Stimulated activated CD8-positive, alpha-beta memory T cell treated with anti-CD3 and anti-CD28 coated beads, Interleukin-7, amount 100 ng/mL, for 24 hours (primary cell): ENCODE measurements at places on chromosomes 2 and 18.

DNA sequence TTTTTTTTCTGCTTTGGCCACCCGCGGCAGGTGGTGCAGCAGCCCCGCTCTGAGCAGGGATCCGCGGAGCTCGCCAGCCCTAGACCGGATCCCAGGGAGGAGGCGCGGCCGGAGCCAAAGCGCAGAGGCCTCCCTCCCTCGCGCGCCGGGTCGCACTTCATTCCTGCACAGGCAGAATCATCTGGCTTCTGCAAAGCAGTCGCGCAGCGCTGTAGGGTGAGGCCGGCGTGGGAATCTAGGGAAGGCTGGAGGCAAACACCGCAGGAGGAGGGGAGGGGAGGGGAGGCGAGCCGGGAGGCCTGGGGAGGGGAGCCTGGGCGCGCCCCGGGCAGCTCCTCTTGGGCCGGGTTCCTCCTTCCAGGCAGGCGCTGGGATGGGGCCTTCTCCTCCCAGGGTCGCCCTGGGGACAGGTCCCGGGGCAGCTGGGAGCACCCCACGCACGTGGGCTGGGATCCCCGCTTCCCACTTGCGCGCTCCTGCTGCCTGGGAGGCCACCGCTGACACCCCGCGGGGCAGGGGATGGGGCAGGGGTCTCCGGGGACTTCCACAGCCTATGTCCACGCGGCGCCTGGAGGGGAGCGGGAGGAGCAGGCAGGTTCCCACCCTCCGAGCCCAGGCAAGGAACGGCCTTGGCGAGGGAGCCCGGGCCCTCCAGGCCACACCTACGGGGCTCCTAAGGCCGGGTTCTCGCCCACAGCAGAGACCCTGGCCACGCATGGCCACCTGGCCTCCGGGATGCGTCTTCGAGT, 45.0 kb downstream of the MBP start:
- no peak for DNase-seq

DNA sequence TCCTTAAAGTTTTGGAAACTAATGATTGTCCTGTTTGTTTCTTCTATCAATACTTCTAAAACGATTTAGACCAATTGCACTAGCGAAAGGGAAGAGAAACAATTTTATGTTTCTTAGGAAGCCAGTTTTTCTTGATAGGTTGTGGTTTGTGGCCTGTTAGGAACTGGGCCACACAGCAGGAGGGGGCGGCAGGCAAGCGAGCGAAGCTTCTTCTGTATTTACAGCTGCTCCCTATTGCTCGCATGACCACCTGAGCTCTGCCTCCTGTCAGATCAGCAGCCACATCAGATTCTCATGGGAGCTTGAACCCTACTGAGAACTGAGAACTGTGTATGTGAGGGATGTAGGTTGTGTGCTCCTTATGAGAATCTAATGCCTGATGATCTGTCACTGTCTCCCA, 201.5 kb upstream of the PXDN start:
- no peak for DNase-seq

DNA sequence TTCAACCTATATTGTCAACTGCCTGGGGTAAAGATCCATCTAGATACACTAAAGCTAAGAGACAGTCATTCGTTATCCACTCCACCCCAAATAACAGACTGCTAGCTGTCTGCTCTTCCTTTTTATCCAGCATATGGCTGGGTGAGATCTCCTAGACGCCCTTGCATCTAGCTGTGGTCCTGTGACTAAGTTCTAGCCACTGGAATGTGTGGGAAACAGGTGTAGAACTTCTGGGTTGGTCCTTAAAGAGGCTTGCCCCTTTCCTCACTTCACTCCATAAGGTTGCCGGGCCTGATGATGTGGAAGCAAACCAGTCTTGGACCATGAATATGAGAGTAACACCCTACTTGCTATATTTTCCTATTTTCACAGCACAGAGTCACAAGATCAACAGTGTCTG, 3.2 kb downstream of the COA5 start:
- no peak for DNase-seq

DNA sequence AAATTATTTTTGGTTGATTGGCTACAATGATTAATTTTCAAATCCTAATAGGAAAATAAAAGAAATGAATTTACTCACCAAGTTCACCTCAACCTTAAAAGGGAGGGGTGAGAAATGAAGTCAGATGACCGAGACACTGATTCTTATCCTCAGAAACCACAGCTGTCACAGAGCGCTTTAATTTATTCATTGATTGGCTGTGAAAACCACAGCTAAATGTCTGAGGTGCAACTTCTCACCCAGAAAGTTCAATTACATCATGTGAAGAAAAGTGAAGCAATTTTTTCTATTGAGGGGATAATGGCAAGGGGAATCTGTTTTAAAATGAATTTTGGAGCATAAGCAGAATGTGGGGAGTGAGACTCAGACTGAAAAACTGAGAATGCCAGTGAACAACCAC, 128.4 kb downstream of the RNF152 start:
- no peak for DNase-seq

DNA sequence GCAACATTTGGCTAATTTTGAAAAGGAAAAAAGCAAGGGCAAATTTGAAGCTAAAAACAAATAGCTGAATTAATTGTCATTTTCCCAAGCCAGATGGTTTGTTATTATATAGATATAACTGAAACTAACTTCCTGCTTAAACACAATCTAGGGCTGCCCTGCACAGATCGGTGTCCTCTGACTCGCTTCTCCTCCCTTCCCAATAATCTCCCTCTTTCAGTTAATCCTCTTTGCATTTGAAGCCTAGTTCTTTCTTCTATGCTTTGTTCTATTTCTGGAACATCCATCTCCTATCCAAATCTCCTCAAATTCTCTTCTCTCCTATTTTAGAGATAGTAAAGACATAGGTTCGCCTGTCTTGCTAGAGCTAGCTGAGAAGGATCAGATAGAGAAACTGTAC, 328.1 kb downstream of the SLC8A1 start:
- DNase-seq: no peak

GRCh38 chr2:75142081-75142480, 57.2 kb downstream of the TACR1 start:
- no peak for DNase-seq

DNA sequence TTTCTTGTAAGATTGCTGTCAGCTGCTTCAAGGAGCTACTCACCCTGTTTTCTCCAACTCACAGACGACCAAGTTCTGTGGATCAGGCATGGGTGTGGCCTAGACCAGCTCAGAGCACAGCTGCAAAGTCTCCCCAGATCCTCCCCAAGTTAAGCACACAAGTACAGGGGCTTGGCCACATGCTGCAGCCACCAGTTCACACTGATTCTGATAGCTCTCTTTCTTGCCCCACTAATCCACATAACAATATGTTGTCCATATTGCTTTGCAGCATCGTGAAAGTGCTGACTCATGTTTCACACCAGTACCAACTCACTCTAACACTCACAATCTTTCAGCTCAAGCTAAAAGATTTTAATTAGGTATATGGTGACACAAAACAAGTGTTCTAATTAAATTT, 437.0 kb downstream of the PARD3B start:
- no peak for DNase-seq

DNA sequence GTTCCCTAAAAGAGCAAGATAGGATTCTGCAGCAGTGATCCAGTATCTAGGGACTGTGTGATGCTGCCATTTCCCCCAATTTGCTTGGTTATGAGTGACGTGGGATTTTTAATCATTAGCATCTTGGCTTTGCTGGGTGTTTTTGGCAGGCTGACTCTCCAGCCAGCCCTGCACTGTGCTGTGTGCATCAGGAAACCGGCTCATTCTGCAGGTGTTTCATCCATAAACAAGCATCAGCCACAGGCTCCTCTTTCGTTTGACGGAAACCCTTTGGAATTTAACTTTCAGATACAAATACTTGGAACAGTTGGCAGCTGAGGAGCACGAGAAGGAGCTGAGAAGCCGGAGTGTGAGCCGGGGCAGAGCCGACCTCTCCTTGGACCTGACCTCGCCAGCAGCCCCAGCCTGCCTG, 135.9 kb downstream of the TPGS2 start:
- DNase-seq: no peak
